ENCODE measurements at places on chromosomes 11 and 22. TPM values are rescaled to one million over a fixed set of nuclear protein-coding genes. Genes with fewer than 3 reads are reported as not detected.

Gene KRTAP5-8
- total RNA-seq, result not detected

Gene FGF19
- total RNA-seq, result not detected

GRCh38 chr11:25247336-25247735, 750.5 kb downstream of the LUZP2 start:
- DNase-seq, result no peak

GRCh38 chr11:8693555-8693954, 11.0 kb downstream of the RPL27A start:
- DNase-seq, result no peak

Gene MMP11
- 1.9 TPM for total RNA-seq

Gene TMEM45B
- total RNA-seq, result 13.8 TPM

DNA sequence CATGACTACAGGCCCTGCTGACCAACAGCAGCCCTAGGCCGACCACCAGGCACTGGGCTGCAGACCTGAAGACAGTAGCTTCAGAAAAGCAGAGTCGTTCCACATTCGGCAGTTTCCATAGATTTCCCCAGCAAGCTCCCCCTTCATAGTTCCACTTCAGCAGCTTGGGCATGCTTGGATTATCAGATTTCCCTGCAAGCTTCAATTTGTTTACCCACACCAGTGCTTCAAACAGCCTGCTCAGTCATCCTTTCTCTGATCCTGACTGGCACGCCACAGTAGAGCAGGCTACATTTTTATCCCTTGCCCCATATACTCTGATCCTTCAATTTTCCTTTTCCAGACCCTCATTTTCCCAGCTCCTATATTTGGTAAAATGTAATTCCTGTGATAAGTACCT, 51.1 kb upstream of the CFAP300 start:
- no peak for DNase-seq

Gene SPCS2
- total RNA-seq, result 149 TPM

Gene CELSR1
- total RNA-seq, result 51.8 TPM

- DNase-seq, result peak; percentile 48
These were observed 15.9 kb upstream of the CDC42EP2 start for GRCh38 chr11:65298655-65299179.

Gene P2RX6
- total RNA-seq, result 2.1 TPM

GRCh38 chr22:29331213-29331612, 15.7 kb upstream of the RASL10A start:
- no peak for DNase-seq

- DNase-seq, result no peak
These were observed 582.2 kb downstream of the LRRC4C start for GRCh38 chr11:40877256-40877655.

Gene HIC2
- 5.7 TPM for total RNA-seq

Gene C11orf52
- total RNA-seq, result 14.6 TPM

GRCh38 chr11:16295592-16295991, 60.8 kb downstream of the SOX6 start:
- DNase-seq, result no peak

Gene KCTD17
- total RNA-seq, result 24.2 TPM

DNA sequence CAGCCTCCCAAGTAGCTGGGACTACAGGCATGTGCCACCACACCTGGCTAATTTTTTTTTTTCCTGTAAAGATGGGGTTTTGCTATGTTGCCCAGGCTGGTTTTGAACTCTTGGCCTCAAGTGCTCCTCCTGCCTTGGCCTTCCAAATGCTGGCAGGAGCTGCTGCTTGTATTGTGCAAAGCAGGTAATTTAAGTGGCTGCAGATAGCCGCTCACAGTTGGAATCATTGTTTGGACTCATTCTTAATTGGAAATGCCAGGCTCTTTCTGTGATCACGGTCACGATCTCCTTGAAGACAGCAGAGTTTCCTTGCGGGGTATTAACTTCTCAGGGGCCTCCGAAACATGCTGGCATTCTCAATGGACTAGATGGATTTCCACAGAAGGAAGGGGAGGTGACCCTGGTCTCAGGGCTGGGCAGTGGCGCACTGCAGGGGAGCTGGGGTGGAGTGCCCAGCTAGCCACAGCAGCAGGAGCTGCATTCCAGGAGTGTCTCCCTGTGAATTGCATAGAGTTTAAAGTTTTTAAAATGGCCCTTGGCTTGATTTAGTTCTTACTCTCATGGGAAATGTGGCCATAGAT, 136.1 kb downstream of the MORC2 start:
- DNase-seq, result no peak

Gene PRSS23
- 40.3 TPM for total RNA-seq

- DNase-seq, result peak; percentile 71
These were observed 11.1 kb upstream of the PHLDA2 start for GRCh38 chr11:2940147-2940920.
